ENCODE measurements at places on chromosomes 3 and 15.

GRCh38 chr3:186471771-186472170 is 72.4 kb downstream of the CRYGS start:
- DNase-seq = no peak

- no peak for DNase-seq
Observed at GRCh38 chr3:150412561-150413231, 4.6 kb downstream of the TSC22D2 start.

DNA sequence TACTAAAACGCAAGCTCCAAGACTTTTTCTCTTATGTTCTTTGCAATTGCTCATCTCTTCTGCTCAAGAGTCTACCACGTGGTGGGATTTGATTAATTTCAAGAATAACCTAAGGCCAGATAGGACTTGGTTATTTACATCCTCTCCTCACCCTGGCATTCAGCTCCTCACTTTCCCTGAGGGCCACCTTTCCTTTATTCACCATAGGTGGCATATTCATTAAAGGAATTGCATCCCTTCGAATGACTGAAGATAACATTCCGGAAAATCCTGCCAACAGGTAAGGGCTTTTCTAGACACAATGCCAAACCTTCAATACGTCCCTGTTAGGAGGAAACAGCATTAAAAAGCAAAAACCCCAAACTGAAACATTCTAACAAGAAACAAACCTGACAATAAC is 220.0 kb upstream of the KBTBD8 start:
- DNase-seq = no peak

DNA sequence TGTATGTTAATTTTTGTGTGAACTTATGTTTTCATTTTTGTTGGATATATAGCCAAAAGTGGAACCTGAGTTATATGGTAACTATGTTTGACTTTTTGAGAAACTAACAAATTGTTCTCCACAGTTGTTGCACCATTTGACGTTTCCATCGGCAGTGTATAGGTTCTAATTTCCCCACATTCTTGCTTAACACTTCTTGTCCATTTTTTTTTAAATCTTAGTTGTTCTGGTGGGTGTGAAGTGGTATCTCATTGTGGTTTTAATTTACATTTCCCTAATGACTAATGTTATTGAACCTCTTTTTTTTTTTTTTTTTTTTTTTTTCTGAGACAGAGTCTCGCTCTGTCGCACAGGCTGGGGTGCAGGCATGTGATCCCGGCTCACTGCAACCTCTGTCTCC is 8.0 kb downstream of the NISCH start:
- no peak for DNase-seq

GRCh38 chr3:123329636-123330340 is 119.1 kb downstream of the ADCY5 start:
- no peak for DNase-seq

DNA sequence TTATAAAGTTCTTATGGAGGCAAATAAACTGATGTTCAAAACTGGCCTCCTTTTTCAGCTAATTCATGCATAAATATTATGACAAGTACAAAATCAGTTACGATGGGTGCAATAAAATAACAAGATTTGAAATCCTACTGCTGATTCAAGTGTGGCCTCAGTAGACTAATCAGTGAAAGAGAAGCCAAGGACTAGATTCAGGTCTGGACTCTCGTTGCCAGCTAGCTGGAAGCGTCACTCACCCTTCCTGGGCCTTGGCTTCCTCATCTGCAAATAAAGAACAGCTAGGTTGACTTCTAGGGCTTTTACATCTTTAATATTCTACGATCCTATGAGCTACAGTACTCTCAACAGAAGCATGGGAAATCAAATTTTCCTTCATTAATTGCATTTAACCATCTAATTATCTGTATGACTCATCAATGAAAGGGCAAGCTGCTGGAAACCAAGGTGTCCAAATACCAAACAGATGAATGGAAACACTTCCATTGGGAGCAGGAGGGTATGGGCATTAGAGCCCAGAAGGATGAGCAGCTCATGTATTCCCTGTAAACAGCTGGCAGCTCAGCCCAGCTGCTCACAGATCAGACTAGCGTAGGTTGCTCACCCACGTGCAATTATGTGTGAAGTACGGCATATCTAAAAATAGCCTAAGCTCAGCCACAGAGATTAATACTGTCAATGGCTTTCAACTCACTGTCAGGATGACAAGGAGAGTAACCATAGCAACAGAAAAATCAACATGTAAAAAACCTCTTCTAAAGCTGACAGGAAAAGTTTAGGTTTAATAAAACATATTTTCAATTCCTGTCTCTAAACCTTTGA is 294.8 kb downstream of the PLCL2 start:
- DNase-seq = no peak

- DNase-seq = peak; percentile 54
Observed at GRCh38 chr3:131386429-131387165, 5.0 kb downstream of the NUDT16 start.

DNA sequence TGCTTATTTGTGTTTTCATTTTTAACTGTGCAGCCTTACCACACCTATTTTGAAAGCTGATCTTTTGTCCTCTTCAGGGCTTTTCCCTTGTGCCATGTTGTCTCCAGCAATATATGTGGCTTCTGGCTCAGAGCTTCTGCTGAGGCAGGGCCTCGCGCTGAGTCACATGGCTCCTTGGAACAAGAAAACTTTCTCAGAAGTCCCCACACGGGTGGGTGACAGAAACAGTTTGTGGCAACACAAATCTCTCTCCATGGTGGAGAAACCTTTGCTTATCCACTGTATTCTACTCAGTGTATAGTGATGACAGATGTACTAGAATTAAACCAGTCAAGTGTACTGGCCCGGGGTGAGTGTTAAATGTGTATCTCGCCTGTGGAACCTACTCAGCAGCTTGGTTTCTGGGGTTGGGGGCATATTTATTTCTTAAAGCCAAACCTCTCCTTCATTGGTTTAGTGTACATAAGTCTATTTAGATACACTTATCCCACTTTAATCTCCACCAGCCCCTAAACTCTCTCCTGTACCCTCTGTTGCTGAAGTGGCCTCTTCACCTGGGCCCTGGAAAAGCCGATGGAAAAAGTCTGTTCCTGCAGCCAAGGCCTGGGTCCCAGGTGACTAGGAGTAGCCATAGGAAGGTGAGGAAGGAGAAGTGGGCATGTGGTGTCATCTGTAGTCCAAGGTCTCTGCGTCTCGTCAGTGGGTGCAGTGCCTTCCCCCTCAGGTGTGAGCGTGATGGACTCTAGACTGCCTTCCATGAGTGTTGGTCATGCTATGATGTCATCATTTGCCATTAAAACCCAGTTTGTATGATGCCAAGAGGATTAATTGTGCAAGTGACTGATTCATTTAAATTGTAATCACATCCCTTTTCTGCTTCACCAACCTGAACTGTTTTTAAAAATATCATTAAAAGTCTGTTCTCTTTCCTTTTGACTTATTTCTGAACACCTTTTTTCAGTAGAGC is 3.2 kb upstream of the FBXL22 start:
- DNase-seq = no peak

GRCh38 chr15:68353421-68354135 is 76.0 kb downstream of the FEM1B start:
- DNase-seq = no peak

- DNase-seq = no peak
Observed at GRCh38 chr3:122415762-122416654, at the start of gene WDR5B. TSS of gene WDR5B (minus strand) at chr3:122416062. CDS start at chr3:122415528, 534 bp downstream.

- no peak for DNase-seq
Observed at GRCh38 chr3:99952306-99952705, 134.6 kb downstream of the CMSS1 start.

DNA sequence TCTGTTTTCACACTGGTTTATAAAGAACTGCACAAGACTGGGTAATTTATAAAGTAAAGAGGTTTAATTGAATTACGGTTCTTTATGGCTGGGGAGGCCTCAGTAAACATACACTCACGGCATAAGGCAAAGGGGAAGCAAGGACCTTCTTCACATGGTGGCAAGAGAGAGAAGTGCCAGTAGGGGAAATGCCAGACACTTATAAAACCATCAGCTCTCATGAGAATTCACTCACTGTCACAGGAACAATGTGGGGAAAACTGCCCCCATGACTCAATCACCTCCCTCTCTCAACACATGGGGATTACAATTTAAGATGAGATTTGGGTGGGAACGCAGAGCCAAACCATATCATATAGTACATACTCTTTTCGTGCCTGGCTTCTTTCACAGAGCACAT is 42.4 kb downstream of the MAP2K1 start:
- no peak for DNase-seq

DNA sequence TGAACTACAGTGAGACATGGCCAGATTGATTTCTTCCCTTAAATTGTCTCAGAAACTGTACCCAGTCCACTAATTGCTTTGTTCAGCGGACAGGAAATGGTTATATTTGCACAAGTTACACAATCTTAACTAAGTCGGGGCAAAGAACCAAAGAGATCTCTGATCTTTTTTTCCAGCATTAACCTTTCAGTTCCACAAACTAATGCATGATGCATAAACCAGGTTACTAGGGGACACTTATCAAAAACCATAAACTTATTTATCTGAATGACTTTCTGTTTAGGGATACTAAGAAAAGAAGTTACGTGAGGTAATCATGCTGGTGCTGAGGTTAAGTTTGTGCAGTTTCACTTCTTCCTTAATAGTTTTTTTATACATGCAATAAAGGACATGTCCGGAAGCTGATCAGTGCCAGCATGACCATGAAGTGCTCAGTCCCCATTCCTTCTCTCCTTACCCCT is 22.4 kb downstream of the FNDC3B start:
- DNase-seq = no peak

DNA sequence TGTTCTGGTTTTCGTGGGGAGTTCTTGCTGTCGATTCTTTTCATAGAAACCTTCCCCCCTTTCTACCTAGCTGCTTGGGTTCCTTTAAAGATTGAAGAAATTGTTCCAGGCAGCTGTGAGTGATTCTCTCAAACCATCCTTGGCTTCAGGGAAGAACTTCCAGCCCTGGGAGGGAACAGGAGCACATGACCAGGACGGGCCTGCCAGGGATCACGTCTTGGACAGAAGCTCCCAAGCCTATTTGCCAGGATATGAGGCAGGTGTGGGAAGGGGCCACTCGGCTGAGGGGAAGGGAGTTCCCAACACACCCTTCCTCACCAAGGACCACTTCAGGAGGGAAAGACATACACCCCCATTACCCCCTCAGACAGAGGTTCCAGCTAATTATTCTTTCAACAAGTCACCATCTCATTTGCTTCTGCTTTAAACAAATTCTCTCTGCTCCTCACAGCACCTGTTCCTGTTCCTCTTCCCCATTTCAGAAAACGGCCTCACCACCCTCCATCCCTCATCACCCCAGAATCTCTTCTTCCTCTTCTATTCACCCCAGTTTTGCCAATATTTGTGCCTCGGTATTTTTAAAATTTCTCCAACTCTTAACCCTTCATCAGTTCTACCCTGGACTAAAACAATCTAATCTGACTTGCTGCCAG is 62.5 kb downstream of the WHAMM start:
- DNase-seq = no peak

- DNase-seq = no peak
Observed at GRCh38 chr15:75123395-75123794, 78.3 kb upstream of the C15orf39 start.

GRCh38 chr3:83002869-83003445 is 1241.5 kb upstream of the GBE1 start:
- no peak for DNase-seq

GRCh38 chr3:190288836-190289235 is 33.4 kb downstream of the CLDN1 start:
- no peak for DNase-seq

DNA sequence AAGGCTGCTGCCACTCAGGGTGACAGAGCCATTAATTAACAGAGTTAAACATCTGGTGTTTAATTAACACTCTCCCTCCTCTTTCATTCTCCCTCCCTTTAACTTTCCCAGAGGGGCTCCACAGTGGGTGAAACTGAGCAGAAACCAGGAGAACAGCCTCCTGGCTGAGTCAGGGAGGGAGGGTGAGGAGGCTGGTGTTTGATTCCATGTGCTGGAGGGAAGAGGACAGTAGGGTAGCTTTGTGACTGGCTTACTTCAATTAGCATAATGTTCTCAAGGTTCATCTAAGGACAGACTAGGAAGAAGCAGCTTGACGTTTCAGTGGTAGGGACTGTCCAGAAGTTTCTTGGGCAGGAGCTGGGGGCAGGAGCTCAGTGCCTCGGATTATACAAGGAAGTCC is 62.8 kb downstream of the SEMA5B start:
- DNase-seq = no peak

DNA sequence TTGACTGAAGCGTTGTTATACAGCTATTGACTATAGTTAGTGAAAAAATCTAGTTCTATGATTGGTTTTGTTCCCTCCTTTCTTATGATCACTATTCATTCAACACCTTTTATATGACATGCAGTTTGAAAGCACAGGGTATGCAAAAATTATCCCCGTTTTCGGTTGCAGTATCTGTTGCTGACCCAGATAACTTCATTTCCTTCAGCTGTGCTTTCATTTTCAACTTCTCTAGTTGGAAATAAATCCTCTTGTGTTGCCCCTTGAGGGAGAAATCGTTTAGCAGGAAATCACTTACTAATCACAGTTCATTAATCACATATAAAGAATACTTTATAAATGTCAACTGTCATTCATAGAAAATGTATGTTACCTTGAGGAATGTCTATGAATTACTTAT is 55.1 kb downstream of the MBNL1 start:
- DNase-seq = no peak

DNA sequence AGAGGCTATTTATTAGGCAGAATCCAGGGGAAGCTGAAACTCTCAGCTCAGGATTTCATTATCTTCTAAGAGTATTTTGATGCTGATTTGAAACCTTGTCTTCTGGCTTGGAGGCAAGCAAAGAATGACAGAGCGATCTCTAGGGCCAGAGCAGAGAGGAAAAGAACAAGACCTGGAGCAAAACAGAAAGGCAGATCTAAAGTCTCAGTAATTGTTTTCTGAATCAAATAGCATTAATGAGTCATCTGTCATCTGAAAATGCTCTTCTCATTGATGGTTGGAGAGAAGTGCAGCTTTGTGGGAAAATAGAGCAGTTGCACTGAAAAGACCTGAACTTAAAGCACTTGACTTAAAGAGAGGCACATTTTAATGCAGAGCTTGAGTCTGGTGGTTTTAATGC is 385.9 kb downstream of the RAP2B start:
- DNase-seq = no peak

GRCh38 chr3:46749129-46749528 is 31.5 kb upstream of the PRSS50 start:
- no peak for DNase-seq

- no peak for DNase-seq
Observed at GRCh38 chr3:187286467-187287059, 5.0 kb downstream of the MASP1 start.

DNA sequence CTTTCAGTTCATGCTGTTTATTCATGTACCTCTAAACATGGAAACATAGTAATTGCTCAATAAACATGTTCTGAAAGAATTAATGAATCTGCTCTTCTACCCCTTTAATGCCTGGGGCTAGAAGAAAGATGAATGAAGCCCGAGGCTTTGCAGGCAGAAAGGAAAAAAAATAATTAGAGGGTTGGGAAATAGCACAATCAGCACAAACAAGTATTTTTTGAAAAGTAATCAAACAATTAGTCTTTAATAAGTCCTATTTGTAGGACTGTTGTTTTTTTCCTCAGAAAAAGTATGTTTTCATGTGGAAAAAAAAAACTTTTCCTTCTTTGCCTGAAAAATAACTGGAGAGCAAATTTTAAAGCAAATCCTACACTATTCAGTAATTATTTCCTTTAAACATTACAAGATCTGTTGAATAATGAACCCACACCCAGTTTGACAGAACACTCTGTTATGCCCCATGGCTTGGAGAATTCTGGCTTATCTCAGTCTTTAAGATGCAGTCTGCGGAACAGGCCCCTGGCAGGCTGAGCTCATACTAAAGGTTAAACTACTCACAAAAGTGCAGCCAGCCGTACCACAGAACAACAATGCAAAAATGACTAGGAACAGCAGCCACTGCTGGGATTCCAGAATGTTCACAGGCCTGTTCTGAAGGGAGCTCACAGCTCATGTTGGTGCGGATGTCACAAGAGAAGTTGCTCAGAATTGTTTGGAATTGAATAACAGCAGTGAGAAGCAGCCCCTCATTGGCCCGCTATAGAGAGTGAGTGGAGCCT is 79.2 kb downstream of the ABI3BP start:
- no peak for DNase-seq

All from substantia nigra (tissue), 51 donors.